ENCODE measurements at places on chromosomes 12 and 14.

DNA sequence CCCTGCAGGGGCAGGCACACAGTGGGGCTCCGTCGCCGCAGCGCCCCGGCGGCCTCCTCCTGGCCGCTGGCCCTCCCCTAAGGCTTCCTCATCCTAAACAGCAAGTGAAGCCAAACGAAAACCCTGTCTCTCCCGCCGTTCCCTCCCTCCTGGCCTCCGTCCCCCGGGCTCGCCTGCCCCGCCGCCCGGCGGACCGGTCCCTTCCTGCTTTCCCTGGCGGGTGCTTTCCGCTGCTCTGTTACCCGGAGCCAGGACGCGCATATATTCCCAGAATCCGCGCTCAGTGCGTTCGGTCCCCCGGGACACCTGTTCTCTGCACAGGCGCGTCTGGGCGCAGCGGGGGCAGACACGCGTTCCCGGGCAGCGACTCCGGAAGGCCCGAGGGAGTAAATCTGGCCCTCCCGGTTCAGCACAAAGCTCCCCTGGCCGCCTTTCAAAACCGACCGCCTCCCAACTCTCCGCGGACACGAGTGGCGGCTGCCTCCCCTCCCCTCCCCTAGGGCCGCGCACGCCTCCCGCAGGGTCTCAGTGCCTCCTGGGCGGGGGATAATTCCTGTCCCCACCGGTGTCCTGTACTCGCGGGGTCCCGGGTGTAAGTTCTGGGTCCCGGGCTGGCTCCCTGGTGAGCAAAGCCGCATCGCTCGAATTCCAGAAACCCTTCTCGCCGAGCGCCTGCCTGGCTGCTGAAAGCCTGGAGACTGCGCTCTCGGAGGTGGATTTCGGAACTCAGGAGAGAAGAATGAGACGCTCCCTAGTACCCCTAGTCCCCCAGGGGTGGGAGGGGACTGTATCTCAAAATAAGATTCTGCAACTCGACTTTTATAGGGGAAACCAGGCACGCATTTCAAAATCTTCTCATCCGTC lies 21.4 kb upstream of the CEP170B start:
- DNase-seq = no peak

DNA sequence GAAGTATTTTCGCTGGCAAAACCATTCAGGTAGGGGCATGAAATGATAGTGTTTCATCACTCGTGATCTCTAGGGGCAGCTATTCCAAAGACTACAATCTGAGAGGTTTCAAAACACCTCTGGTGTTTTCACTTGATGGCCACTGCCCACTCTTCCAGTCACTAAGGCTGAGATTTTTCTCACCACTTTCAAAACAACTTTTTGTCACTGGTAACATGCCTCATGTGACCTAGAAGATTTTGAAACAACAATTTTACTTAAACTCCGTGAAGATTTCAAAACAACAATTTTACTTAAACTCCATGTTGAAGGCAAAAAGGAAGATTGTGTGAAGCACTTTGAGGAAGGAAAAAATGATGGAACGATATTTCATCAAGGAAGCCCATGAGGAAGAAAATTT lies 1.2 kb upstream of the IRAK3 start:
- DNase-seq = no peak

GRCh38 chr12:34335819-34336262 lies 313.5 kb downstream of the ALG10 start:
- DNase-seq = no peak

- DNase-seq = peak; percentile 55
These were observed 70.9 kb downstream of the DERA start for GRCh38 chr12:15982071-15982470.

GRCh38 chr12:129103231-129103630 lies 250.0 kb downstream of the GLT1D1 start:
- DNase-seq = no peak

DNA sequence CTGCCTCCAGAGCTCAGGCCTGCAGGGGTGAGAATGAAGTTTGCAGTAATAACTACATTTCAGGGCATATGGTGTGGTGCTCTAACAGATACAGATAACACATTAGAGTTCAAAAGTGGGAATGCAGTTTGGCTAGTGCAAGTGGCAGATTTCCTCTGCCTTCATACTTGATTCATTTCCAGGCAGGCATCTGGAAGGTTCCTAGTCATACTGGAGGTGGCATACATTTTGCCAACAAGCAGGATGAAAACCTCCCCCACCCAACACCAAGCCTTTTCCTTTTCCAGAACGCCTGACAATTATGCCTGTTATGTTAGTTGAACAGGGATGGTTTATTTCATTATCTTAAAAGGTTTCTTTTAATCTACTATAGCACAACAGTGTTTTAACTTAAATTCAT lies 24.3 kb downstream of the VTI1B start:
- no peak for DNase-seq

GRCh38 chr14:73248108-73248868 lies 11.0 kb downstream of the PAPLN start:
- DNase-seq = peak; percentile 62

DNA sequence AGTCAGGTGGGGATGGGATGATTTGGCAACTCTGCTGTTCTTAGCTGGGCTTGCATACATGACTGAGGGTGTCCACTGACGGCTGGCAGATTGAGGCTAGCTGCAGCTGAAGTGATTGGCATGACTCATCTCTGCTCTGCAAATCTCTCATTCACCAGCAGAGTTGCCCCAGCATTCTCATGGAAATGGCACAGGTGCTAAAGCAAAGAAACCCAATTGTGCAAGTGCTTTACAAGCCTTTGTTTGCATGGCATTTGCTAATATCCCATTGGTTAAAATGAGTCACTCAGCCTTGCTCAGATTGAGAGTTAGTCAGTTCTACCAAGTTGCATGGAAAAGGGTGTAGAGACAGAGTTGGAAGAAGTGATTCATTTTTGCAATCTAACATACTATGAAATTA lies 389.7 kb upstream of the FAR2 start:
- DNase-seq = peak; percentile 44

DNA sequence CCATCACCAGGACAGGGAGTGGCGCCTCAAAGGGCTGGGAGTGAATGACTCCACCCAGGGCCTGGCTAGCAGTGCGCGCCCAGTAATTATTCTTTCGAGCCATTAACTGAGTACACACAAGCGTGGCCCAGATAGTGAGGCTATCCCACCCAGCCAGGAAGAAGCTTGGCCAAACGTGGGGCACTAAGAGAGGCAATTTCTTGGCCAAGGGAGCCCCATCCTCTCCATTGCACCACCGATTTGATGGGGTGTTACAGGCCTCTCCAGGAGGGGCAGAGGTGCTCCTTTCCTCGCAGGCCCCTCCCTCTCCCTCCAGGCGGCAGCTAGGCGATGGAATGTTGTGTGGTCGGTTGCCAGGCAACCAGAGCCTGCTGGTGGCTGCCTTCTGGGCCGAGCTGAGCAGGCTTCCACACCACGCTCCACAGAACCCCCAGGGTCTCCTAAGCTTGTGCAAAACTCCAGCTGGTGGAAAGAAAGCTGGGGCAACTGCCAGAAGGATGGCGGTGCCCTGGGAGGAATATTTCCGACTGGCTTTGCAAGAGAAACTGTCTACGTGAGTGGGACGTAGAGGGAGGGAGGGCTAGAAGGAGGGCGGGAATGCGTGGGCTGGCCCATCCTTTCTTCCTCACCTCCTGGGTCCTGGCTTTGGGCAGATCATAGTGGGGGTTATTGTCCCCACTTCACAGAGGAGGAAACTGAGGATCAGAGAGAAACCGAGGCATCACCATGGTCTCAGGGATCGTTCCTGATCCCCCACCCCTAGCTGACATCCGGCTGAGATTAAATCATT lies at the start of gene CFAP73:
Gene CFAP73 (plus strand): TSS at position 364 of the 790 bp plus-strand sequence. CDS start 134 bp downstream, at position 498.
- peak; percentile 94 for DNase-seq

Measured in M059J (cell line).